Activated CD8-positive, alpha-beta T cell treated with anti-CD3 and anti-CD28 coated beads for 36 hours (primary cell): ENCODE measurements at places on chromosomes 6 and 20. TPM values are rescaled to one million over a fixed set of nuclear protein-coding genes. Genes with fewer than 3 reads are reported as not detected.
A peak's percentile ranks its signal among the peaks of the same experiment; 100 is the strongest.

TTBK1 gene
- 0.11 TPM for total RNA-seq

PKIG gene
- total RNA-seq, result 4.8 TPM

CNKSR3 gene
- 0.34 TPM for total RNA-seq

SAMD3 gene
- 6.4 TPM for total RNA-seq

PROKR2 gene
- total RNA-seq, result not detected

ARMH2 gene
- 0.40 TPM for total RNA-seq

GINS1 gene
- 34.9 TPM for total RNA-seq

MDFI gene
- total RNA-seq, result not detected

ERMARD gene
- 26.6 TPM for total RNA-seq

BPIFB4 gene
- total RNA-seq, result not detected

TBCC gene
- 16.0 TPM for total RNA-seq

C6orf141 gene
- total RNA-seq, result 0.87 TPM

SMIM8 gene
- 11.9 TPM for total RNA-seq

TM9SF4 gene
- 36.5 TPM for total RNA-seq

- DNase-seq, result no peak
These were observed 40.2 kb upstream of the GMPR start for GRCh38 chr6:16198061-16198705.

DNA sequence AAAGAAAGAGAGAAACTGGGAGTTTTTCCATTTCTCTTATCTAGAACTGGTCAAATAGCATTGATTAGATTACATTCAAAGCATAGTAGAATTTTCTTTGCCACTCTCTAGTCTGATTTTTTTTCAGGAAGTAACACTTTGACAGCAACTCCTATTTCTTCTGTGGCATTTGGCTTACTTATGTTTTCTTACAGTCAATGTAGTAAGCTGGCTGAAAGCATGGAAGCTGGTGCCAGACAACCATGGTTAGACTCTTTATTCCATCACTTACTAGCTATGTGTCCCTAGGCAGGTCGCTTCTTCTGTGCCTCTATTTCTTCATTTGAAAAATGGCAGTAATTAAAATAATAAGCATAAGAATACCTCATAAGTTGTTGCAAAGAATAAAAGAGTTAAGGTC is 54.2 kb upstream of the OPRM1 start:
- DNase-seq, result no peak

GRCh38 chr6:45467853-45468252 is 90.1 kb upstream of the SUPT3H start:
- peak; percentile 21 for DNase-seq

- no peak for DNase-seq
These were observed 17.0 kb downstream of the RPS6KA2 start for GRCh38 chr6:166610069-166610468.

DNA sequence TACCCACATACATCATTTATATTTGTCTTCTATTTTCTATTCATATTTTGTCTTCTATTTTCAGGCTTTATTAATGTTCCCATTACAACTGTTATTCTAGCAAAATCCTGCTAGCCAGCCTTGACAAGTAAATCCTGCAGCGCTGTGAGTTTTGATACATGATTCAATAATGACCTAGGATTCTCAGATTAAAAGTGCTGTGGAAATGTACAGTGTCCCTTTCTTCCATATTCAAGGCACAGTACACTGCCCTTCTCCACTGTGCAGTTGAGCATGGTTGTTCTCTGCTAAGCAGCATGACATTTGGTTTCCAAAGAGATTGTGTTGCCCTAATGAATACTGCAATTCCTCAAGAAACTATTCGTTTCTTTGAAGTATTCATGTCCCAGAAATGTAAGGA is 5.8 kb upstream of the HEY2 start:
- DNase-seq, result no peak

DNA sequence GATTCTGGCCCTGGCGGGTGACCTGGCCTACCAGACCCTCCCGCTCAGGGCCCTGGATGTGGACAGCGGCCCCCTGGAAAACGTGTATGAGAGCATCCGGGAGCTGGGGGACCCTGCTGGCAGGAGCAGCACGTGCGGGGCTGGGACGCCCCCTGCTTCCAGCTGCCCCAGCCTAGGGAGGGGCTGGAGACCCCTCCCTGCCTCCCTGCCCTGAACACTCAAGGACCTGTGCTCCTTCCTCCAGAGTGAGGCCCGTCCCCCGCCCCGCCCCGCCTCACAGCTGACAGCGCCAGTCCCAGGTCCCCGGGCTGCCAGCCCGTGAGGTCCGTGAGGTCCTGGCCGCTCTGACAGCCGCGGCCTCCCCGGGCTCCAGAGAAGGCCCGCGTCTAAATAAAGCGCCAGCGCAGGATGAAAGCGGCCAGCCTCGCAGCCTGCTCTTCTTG is 868 bp upstream of the SLC2A4RG start:
- DNase-seq, result peak; percentile 55

- no peak for DNase-seq
These were observed 274.2 kb downstream of the CDH26 start for GRCh38 chr20:60232380-60232779.

DNA sequence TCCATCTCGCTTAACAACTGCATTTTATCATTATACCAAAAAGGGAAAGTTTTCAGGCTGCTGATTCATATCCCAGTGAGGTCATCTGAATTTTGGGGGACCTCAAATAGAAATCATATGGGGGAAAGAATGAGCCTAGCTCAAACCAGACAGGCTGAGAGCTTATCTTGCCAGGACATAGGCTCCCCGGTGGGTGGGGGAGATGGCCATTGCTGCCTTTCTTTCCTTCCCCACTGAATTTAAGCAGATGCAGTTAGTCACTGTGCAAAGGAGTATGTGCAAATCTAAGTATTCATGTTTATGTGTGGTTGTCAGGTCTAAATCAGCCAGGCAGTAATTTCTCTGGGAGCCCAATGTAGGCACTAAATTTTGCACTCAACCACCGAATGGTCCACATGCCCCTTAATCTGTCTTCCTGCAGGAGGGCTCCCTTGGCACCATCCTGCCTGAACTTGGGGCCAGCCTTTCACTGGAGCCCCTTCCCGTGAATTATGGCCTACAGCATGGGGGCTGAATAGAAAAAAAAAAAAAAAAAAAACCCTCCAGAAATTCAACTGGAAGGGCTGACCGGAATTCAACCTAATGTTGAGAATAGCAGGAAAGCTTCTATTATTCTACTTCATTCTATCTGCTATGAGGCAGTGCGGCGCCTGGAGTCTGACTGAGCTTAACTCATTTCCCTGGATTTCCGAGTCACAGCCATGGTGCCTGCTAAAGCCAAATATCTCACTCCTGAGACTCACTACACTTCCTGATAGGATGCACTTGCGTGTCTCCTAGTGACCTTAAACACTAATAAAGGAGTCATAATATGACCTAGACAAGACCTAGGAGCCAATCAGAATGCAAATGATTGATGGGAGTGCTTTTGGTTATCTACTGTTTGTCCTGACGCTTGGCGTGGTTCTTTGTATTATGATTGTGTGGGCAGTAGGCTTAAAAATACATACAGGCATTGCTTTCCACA is 161.5 kb upstream of the HEY2 start:
- DNase-seq, result no peak

DNA sequence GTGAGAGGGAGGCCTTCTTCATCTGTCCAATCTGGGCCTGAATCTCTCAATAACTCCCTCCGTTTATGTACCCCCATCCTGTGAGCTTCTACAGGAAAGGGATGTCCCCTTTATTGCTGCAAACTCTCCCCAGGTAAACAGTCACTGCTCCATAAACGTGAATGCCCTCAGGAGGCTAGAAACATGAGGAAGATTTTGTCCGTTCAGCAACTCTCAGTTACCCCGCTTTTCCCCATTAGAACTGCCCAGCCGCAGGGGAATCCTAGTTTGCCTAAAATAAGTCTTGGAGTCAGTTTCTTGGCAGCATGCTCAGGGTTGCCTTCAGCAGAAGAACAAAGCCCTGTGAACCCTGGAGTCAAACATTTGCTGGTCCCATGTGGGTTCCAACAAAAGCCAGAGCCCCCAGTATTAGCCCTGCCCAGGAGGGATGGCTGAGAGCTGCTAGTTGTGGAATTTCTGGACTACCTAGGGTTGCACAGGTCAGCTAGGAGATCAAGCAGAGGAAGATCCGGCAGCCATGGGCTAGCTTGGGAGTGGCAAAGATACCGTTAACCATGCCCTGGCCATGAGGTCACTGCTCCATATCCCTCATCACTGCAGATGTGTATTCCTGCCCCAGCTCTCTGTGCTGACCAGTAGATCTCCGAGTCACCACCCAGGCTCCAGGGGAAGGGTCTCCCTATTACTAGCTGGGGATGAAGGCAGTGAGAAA is 640 bp downstream of the LRRN4 start:
- no peak for DNase-seq

- DNase-seq, result peak; percentile 24
These were observed 3.4 kb upstream of the TUBB2B start for GRCh38 chr6:3230900-3231246.

GRCh38 chr6:167722634-167723309 is 103.9 kb upstream of the AFDN start:
- DNase-seq, result no peak

DNA sequence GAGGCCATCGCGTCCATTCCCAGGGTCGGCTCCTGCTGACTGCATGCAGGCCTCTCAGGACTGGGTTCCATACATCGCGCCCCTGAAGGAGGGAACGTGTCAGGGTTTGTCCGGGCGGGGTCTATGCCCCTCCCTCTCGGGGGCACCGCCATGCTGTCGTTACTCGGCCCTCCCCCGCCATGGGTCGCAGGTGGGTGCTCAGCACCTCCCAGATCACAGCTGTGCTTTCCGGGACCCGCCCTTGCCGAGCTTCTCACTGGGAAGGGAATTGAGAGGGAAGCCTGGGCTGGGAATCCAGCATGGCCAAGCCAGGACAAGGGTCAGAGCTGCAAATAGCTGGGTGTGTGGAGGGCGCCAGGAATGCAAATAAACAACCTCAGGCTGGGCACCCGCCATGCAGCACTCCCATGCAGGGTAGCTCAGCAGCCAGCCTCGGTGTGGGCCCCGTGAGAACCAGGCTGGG is at the start of gene FRMD1:
FRMD1 (minus strand) TSS at position 270 of the 463 bp plus-strand sequence; CDS start at position 152, 118 bp downstream.
- DNase-seq, result no peak

GRCh38 chr20:62595491-62595890 is 46.8 kb upstream of the SLCO4A1 start:
- peak; percentile 31 for DNase-seq

- DNase-seq, result no peak
These were observed 140.3 kb downstream of the FLRT3 start for GRCh38 chr20:14197097-14197496.

- DNase-seq, result no peak
These were observed 2.5 kb downstream of the GTF2H5 start for GRCh38 chr6:158170656-158171081.

- no peak for DNase-seq
These were observed 2.7 kb upstream of the ZNFX1 start for GRCh38 chr20:49280463-49281058.

DNA sequence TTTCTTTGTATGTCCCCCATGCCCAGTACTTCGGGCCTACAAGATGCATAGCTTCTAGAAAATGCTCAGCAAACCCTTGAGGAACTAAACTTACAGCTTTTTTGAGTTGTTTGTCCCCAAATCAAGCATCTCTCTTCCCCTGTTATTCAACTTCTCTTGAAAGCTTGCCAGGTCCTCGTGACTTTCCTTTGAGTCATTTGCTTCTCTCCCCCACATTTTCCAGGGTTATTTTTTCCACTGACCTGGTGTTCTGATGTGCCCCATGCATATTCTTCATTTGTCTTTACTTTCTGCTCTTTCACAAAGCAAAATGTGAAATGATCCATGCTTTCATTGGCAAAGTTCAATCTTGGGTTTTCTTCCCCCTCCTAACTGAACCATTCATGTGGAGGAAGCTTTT is 204.8 kb downstream of the TFAP2A start:
- no peak for DNase-seq

DNA sequence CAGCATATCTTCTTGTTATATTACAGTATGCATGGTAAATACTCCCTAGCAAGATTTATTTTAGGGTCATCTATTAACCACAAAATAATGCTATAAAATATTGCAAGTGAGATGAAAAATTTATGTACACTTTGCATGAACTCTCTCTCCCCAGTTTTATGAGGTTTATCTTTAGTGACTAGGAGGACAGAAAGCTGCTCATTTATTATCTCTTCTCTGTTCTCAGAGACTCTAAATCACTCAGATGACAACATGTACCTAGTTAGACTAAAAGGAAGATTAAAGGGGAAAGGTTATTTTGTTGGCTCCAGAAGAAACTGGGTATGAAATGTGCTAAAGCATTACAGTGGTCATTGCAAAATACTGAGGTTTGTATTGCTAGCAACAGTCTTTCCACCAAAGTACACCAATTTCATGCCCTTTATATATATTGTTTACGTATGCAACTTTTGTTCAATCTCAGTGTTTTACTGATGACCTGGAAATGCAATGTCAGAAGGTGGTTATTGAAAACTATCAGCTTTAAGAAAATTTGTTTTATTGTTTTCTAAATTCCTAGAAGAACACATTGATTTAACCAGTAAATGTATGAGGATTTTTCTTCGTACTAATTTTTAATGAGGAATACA is 11.8 kb downstream of the RFX6 start:
- no peak for DNase-seq

GRCh38 chr20:13325033-13325432 is 104.0 kb downstream of the ISM1 start:
- DNase-seq, result peak; percentile 52

- DNase-seq, result no peak
These were observed 78.6 kb upstream of the AKAP12 start for GRCh38 chr6:151160929-151161757.

GRCh38 chr6:626236-626635 is 30.7 kb downstream of the HUS1B start:
- no peak for DNase-seq
